GM12878 (cell line): ENCODE measurements at places on chromosomes 5 and 9. TPM values are rescaled to one million over a fixed set of nuclear protein-coding genes. Genes with fewer than 3 reads are reported as not detected.

The ANKRD18B gene
- total RNA-seq: not detected in 2 replicates

The RAB3C gene
- not detected in 2 replicates for total RNA-seq

- no peaks in the 10 kb centered on the region for H3K36me3 ChIP-seq
- H3K4me3 ChIP-seq: no peak overlapping the region
- DNase-seq: no peak
Observed at GRCh38 chr5:163303718-163304117, 133.7 kb upstream of the CCNG1 start.

The RGS7BP gene
- total RNA-seq: not detected in 2 replicates

GRCh38 chr5:1526681-1527131 lies 2.9 kb upstream of the LPCAT1 start:
- H3K4me3 ChIP-seq: no peak overlapping the region
- no peaks in the 10 kb centered on the region for H3K36me3 ChIP-seq
- no peaks in the 10 kb centered on the region for H3K27me3 ChIP-seq
- peaks cover 16% of the 10 kb centered on the region for H3K4me1 ChIP-seq

DNA sequence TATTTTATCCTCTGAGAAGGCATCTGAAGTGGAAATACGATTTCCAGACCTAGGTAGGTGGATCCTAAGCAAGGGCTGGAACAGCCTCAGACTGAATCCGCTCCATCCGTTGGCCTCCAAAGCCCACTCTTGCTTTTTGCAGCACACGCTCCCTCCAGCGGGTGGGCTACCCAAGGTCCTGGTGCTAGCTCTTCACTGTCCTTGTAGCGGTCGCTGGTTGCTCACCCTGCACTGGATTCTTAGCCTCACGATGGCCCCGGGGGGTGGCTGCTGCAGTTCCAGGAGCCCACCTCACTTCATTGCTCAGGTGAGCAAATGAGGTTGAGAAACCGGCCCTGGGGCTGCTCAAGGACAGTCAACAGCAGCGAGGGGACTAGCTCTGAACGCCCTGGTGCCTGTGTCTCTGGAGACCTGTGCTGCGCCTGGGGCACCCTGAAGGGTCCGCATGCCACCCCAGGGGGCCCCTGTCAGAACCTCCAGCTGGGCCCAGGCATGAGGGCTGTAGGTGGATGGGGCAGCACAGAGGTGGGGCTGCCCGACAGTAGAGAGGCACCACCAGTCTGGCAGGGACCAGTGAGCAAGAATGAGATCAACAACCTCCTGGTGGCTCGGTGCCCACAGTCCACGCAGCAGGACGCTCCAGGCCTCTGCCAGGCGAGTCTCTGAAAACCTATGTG lies 4.3 kb downstream of the MGAT4B start:
- no peak for DNase-seq
- no peaks in the 10 kb centered on the region for H3K27me3 ChIP-seq
- H3K27ac ChIP-seq: no peak overlapping the region
- H3K4me1 ChIP-seq: peaks cover 16% of the 10 kb centered on the region
- H3K4me3 ChIP-seq: no peak overlapping the region

DNA sequence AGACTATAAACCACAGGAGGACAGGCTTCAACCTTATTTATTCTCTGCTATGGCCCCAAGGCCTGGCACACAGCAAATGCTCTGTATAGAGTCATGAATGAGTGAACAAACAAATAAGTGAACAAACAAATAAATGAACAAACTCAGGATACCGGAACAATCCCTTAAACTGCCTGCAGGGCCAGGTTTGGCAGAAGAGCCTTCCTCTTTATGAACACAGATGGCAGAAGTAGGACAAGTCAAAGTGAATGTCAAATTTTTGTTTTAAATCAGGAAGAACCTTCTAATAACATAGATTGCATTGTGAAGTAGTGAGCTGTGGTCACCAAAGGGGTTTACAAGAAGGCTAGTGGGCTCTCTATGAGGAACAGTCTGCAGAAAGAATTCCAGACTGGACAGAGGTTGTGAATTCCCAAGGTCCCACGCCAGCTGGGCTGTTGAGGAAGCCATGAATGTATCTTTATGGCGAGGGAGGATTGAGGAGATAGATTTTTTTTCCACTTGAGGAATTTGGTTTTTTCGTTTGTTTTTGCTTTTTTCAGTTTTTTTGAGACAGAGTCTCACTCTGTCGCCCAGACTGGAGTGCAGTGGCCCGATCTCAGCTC lies 30.3 kb upstream of the STING1 start:
- no peaks in the 10 kb centered on the region for H3K36me3 ChIP-seq
- no peaks in the 10 kb centered on the region for H3K27me3 ChIP-seq
- no peak overlapping the region for H3K4me3 ChIP-seq

The TMC1 gene
- total RNA-seq: 0.23 TPM in 1 of 2 replicates, not detected in the other

DNA sequence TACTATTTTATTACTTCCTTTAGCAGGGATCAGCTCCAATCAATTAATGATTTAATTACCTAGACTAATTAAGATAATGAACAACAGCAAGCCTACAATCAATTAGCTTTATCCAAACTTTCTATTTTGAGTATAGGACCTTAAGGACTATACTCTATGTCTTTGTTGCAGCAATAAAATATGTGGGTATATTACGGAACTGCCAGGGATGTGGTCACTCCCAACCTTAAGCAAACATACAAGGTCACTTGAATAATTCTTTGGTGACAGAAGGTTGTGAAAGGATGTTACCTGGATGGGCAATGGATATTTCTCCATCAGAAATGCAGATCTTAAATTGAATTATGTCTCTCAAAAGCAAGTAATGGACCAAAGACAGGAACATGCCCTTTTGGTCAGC lies 907.4 kb upstream of the DMAC1 start:
- no peaks in the 10 kb centered on the region for H3K27me3 ChIP-seq
- DNase-seq: no peak
- H3K27ac ChIP-seq: no peak overlapping the region
- no peaks in the 10 kb centered on the region for H3K4me1 ChIP-seq
- no peak overlapping the region for H3K4me3 ChIP-seq
- no peaks in the 10 kb centered on the region for H3K36me3 ChIP-seq

GRCh38 chr9:135043345-135043744 lies 44.1 kb upstream of the OLFM1 start:
- no peaks in the 10 kb centered on the region for H3K4me1 ChIP-seq
- no peak overlapping the region for H3K27ac ChIP-seq
- H3K4me3 ChIP-seq: no peak overlapping the region
- no peak for DNase-seq
- H3K27me3 ChIP-seq: no peaks in the 10 kb centered on the region; the same call in none of the 2 replicates
- H3K36me3 ChIP-seq: no peaks in the 10 kb centered on the region

The SPINK1 gene
- total RNA-seq: 2.8 and 3.6 TPM in 2 replicates

- no peak for DNase-seq
- H3K36me3 ChIP-seq: no peaks in the 10 kb centered on the region
- no peaks in the 10 kb centered on the region for H3K27me3 ChIP-seq
Observed at GRCh38 chr5:125461641-125462072, 715.2 kb upstream of the ZNF608 start.

The NR5A1 gene
- 0.18 and 0.27 TPM in 2 replicates for total RNA-seq

DNA sequence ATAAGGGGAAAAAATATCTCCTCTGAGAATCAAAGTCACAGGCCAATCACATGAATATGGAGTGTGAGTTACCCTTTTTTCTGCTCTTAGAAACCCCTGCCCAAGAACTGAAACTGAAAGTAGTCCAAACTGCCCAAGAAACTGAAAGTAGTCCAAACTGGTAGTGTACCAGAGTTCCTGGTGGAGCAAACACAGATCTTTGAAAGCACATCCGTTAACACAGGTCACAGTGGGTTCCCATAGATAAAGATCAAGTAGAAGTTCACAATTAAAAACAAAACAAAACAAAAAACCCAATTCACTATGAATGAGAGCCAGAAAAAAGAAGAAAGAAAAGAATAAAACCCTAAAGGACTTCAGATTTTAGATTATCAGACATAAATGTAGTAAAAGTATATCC lies 332.4 kb upstream of the EFNA5 start:
- H3K27ac ChIP-seq: peak overlapping the region; percentile 55
- H3K4me3 ChIP-seq: no peak overlapping the region
- no peaks in the 10 kb centered on the region for H3K36me3 ChIP-seq

- H3K4me3 ChIP-seq: no peak overlapping the region
- peaks cover 4% of the 10 kb centered on the region; the same call in 1 of the 2 replicates for H3K4me1 ChIP-seq
- H3K36me3 ChIP-seq: peaks cover 3% of the 10 kb centered on the region
- H3K27ac ChIP-seq: no peak overlapping the region
Observed at GRCh38 chr5:157740229-157740610, 3.3 kb upstream of the LSM11 start.

GRCh38 chr9:126516936-126517832 lies 96.5 kb upstream of the LMX1B start:
- H3K27me3 ChIP-seq: peaks cover 11% of the 10 kb centered on the region
- H3K27ac ChIP-seq: no peak overlapping the region
- peaks cover 7% of the 10 kb centered on the region for H3K4me1 ChIP-seq
- no peaks in the 10 kb centered on the region for H3K36me3 ChIP-seq
- no peak overlapping the region for H3K4me3 ChIP-seq
- no peak for DNase-seq

DNA sequence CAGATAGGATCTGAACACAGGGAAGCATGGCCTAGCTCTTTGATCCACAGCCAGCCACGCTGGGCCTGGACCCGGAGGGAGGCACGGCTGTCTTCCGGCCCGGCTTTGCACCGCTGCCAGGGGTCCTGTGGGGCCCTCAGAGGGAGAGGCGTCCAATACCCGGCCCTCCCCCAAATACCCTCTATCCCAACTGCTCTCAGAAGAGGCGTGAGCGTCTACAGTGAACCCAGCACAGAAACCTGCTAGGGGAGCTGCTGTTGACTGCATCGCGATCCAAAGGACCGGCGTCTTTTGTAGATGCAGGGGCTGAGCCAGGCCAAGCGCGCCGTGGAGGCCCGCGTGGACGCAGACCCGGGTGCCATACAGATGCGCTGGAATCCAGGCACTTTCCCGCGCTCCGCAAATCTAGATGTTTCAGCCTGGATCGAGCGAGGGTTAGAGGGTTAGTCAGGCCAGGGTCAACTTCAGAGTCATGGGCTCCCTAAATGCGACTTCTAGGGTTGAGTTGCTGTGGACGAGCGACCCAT lies 1.1 kb upstream of the TCF7 start:
- H3K4me1 ChIP-seq: peaks cover 40% of the 10 kb centered on the region
- H3K27me3 ChIP-seq: no peaks in the 10 kb centered on the region
- peaks cover 3% of the 10 kb centered on the region; the same call in 1 of the 2 replicates for H3K36me3 ChIP-seq
- peak overlapping the region; percentile 77; the same call in 1 of the 2 replicates for H3K4me3 ChIP-seq
- no peak for DNase-seq

- no peak overlapping the region for H3K4me3 ChIP-seq
- DNase-seq: no peak
- no peaks in the 10 kb centered on the region for H3K4me1 ChIP-seq
- no peaks in the 10 kb centered on the region for H3K36me3 ChIP-seq
- H3K27me3 ChIP-seq: no peaks in the 10 kb centered on the region
- H3K27ac ChIP-seq: no peak overlapping the region
Observed at GRCh38 chr9:9592104-9592503, 1020.7 kb downstream of the PTPRD start.

- no peaks in the 10 kb centered on the region for H3K4me1 ChIP-seq
- no peak overlapping the region for H3K4me3 ChIP-seq
- no peaks in the 10 kb centered on the region for H3K36me3 ChIP-seq
- no peak for DNase-seq
- H3K27me3 ChIP-seq: peaks cover 10% of the 10 kb centered on the region
Observed at GRCh38 chr5:73435759-73436534, 12.6 kb downstream of the FOXD1 start.

- no peak overlapping the region for H3K4me3 ChIP-seq
- H3K27me3 ChIP-seq: no peaks in the 10 kb centered on the region
- no peaks in the 10 kb centered on the region for H3K4me1 ChIP-seq
- no peak overlapping the region for H3K27ac ChIP-seq
Observed at GRCh38 chr9:78325846-78326360, 29.0 kb downstream of the PSAT1 start.

The CCDC152 gene
- total RNA-seq: 9.8 and 11.6 TPM in 2 replicates

DNA sequence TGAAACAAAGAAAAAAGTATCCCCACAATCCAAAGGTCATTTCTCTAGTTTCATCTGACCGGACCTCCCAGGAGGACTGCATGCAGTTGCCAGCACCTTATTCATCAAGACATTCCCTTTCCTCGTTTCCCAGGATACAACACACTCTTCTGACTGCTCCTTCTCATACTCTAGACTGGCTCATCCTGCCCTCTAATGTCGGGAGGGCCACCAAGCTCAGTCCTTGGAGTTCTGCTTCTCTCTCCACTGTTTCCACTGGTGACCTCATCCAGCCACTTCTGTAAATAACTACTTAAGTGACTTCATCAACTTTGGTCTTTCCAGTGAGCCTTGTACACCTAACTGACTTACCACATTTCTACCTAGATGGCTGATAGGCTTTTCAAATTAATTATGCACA lies 179.1 kb downstream of the EPB41L4A start:
- H3K27me3 ChIP-seq: no peaks in the 10 kb centered on the region; the same call in 1 of the 2 replicates
- H3K4me1 ChIP-seq: no peaks in the 10 kb centered on the region
- no peak for DNase-seq

The SAPCD2 gene
- 30.0 and 32.5 TPM in 2 replicates for total RNA-seq

The SLC34A1 gene
- total RNA-seq: 0.05 and 0.10 TPM in 2 replicates

The PCDHGA4 gene
- total RNA-seq: 0.13 TPM in 1 of 2 replicates, not detected in the other

DNA sequence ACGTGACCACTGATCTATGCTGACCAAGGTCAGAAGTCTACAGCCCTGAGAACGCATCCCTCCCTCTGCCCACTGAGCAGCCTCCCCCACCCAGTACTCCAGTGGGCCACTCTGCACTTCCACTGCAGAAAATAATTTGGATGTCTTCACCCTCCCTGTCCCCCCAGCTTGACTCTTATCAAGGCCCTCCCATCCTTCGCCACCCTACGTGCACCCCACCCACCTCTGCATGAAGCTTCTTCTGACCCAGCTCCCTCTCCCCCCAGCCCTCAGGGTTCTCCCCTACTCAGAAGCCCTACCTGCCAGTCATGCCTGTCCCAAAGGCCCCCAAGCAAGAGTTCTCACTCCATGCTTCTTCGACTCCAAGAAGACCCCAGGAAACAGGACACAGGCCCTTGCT lies 138.5 kb upstream of the FSTL4 start:
- DNase-seq: no peak
- H3K27ac ChIP-seq: no peak overlapping the region
- no peaks in the 10 kb centered on the region for H3K4me1 ChIP-seq
- no peaks in the 10 kb centered on the region; the same call in 1 of the 2 replicates for H3K27me3 ChIP-seq
- H3K4me3 ChIP-seq: no peak overlapping the region

The PCAT7 gene
- total RNA-seq: not detected in 2 replicates

DNA sequence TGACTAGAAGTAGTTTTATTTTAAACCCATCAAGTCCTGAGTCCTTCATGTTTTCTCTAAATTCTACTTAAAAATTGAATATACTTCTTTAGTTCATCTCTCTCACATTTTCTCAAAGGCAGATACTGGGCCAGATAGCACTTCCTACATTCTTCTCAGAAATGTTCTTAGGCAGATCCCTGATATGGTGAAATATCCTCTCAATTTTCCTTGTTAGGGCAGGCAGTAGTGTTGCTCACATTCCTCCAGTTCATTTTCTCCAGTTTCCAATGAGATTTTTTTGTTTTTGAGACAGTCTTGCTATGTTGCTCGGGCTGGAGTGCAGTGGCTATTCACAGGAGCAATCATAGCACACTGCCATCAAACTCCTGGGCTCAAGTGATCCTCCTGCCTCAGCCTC lies 5.7 kb downstream of the GCNT1 start:
- H3K4me1 ChIP-seq: peaks cover 33% of the 10 kb centered on the region
- H3K4me3 ChIP-seq: no peak overlapping the region
- no peaks in the 10 kb centered on the region for H3K27me3 ChIP-seq

- no peaks in the 10 kb centered on the region for H3K36me3 ChIP-seq
- H3K27me3 ChIP-seq: no peaks in the 10 kb centered on the region
- H3K4me3 ChIP-seq: no peak overlapping the region
- H3K27ac ChIP-seq: no peak overlapping the region
- no peak for DNase-seq
- H3K4me1 ChIP-seq: no peaks in the 10 kb centered on the region
Observed at GRCh38 chr9:84229191-84229590, 111.4 kb downstream of the SLC28A3 start.
